GM12892 (cell line): ENCODE measurements at places on chromosomes 12 and 14.

GRCh38 chr12:69405566-69405865, 46.0 kb downstream of the YEATS4 start:
- no peak for DNase-seq

DNA sequence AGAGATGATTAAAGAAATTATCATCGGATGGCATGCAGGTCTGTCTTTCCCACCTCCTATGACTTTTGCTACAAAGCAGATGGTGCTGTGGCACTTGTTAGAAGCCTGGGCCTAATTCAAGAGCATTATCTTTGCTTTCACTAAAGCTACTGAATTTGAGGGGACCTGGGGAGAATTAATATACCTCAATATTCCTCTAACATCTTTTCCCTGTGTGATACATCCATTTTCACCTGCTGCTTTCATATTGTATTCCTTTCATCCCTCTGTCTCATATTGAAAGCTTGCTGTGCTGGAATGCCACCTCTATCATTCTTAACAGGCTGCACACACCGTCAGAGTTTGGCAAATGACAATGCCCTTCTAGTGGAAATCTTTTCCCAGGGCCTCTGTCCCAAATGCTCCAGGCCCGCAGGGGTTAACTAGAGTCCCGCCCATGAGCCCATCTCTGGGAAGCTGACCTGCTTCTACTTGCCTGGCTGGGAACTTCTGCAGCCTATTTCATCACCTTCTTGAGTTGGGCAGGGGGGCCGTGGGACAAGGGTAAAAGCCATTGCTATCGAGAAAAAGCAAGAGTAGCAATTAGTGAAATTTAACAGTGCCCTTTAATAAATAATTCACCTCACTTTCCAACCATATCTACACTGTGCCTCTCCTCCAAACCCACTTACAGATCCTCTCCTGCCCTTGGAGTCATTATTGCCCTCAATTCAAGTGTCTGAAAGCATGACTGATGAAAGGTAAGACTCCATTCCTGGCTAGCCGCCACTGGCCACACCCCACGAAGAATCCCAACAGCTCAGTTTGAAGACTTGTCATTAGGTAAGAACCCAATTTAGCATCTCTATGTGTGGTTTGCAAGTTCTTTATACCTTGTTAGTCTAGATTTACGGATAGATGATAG, 126.7 kb upstream of the BTG1 start:
- no peak for DNase-seq

GRCh38 chr12:124609041-124609989, 41.9 kb upstream of the NCOR2 start:
- peak; percentile 73 for DNase-seq

DNA sequence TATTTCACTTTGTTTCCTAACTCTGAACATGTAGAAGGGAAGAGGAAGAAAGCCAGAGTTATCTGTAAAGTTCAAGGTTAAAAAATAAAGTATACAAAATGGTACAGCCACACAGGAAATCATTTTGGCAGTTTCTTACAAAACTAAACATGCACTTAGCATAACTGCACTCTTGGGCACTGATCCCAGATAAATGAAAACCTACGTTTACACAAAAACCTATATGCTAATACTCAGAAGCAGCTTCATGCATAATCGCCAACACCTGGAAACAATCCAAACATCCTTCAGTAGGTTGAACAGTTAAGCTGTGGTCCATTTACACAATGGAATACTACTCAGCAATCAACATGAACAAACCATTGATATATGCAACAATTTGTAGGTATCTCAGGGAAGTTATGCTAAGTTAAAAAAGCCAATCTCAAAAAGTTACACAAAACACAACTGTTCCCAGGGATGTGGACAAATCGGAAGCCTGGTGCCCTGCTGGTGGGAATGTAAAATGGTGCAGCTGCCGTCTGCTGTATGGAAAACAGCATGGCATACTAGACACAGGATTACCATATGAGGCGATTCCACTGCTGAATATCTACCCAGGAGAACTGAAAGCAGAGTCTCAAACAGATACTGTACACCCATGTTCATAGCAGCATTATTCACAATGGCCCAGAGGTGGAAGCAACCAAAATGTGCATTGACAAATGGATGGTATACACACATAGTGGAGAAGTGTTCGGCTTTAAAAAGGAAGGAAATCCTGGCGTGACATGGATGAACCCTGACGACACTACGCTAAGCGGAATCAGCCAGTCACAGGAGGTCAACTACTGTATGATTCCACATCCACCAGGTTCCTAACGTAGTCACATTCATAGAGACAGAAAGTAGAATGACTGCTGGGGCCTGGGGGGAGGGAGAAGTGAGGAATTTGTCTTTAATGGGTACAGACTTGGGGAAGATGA, 37.7 kb downstream of the NRDE2 start:
- DNase-seq, result no peak

DNA sequence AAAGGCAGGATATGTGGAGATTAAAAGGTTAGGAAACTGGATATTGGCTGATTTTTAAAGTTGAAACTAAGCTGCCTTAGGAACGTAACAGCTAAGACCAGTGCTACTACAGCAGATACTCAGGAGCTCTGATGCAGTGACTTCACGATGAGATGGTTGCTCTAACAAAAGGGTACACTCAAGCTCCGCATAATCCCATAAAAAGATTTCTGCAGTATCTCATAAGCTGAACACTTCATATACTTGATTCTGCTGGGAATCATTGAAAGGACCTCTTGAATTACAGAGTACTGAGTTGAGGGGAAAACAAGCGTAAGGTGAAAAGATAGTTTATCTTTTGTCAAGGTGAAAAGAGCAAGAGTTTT, 3.7 kb downstream of the RNF10 start:
- DNase-seq, result no peak

- DNase-seq, result no peak
Observed at GRCh38 chr12:79326663-79327062, 364.1 kb downstream of the PAWR start.

DNA sequence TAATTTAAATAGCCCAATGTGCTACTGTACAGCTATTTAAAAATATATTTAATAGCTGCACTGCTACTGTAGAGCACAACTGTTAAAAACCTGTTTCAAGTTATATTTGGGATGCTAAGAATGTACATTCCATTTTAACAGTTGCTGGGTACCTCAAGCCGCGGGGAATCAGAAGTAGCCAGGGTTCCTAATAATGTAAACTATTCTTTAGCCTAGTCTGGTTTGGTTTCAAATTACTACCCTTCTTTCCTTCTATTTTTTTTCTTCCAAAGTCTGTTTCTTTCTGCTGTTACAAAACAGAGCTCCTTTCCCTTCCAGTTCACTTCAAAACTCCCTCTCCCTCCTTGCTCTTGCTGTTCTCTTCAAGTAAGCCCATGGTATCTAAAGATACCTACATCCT, 21.3 kb downstream of the SCAF11 start:
- DNase-seq, result no peak

DNA sequence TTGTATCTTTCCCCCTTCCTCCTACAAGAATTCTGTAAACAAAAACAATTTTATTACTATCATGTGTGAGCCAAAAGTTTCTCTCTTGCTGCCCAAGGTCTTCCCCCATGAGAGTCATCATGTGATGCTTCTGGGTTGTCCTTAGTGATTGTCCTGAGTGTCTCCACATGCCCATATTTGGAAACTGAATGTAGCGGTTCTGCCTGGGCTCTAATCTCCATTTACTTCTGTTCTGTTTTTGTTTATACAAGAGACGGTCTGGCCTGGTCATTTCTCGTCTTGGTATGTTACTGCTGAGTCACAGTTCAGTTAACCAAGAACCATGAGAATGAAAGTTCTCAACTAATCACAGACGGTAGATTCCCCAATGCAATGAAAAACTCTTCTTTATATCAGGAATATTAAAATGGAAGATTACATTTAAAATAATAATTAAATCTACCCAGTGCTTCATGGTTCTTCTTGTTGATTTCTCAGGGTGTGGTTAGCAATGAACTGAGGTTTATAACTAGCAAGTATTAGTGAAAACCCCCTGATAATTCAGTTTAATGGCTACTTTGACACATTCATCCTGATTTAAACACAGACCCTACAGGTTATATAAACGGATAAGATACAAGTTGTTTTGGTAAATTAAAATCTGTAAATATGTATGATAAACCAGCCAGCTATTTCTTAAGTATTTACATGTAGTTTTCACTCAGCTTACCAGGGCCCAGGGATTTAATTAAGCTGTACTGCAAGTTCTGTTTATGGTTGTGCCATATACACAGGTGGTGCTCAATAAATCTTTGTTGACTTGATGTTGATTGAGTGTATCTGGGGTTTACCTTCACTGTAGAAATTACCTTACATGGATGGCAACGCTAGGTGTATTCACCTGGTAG, 81.1 kb downstream of the PELI2 start:
- no peak for DNase-seq

- no peak for DNase-seq
Observed at GRCh38 chr12:21972055-21972454, 30.8 kb upstream of the ABCC9 start.

GRCh38 chr12:83408146-83408545, 721.4 kb downstream of the TMTC2 start:
- DNase-seq, result no peak

- no peak for DNase-seq
Observed at GRCh38 chr12:46004715-46005114, 14.3 kb upstream of the SCAF11 start.

DNA sequence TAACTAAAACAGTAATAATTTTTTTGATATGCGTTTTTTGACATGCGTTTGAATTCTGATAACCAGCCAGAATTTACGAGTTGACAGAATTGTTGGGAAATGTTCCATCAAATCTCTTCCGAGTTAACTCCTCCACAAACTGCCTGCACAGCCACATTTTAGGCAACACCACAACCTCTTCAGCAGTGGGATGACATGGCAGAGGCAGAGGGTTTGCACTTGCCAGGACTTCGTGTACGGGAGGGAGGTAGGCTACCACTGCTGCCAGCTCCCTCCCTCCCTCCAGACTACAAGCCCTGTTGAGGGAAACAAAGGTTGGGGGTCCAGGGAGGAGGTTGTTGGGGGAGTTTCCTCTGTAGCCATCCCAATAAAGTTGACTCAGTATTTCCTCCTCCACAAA, 14.5 kb upstream of the ACTR6 start:
- DNase-seq, result no peak

DNA sequence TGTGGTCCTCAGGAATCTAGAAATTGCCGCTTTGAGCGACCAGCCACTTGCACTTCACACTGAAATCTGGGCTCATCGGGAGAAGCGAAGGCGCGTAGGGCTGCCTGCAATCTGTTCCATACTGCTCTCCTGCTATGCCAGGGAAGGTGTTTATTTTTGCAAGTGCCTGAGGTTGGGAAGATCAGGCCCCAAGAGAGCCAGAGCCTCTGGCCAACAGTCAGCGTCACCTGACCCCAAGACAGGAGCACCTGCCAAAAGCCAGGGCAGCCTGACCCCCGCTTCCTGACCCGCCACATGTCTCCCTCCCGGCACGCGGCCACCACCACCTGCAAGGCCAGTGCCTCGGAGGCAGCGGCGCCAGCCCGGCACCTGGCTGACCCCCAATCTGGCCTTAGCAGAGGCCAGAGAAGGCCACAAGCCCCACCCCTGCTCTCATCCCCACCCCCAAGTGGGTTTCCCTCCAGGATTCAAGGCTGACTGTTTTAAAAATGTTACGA, 94.4 kb downstream of the CHGA start:
- no peak for DNase-seq

- DNase-seq, result no peak
Observed at GRCh38 chr14:105187116-105187515, 6.0 kb upstream of the NUDT14 start.

- no peak for DNase-seq
Observed at GRCh38 chr12:40701756-40702155, 9.5 kb downstream of the CNTN1 start.

DNA sequence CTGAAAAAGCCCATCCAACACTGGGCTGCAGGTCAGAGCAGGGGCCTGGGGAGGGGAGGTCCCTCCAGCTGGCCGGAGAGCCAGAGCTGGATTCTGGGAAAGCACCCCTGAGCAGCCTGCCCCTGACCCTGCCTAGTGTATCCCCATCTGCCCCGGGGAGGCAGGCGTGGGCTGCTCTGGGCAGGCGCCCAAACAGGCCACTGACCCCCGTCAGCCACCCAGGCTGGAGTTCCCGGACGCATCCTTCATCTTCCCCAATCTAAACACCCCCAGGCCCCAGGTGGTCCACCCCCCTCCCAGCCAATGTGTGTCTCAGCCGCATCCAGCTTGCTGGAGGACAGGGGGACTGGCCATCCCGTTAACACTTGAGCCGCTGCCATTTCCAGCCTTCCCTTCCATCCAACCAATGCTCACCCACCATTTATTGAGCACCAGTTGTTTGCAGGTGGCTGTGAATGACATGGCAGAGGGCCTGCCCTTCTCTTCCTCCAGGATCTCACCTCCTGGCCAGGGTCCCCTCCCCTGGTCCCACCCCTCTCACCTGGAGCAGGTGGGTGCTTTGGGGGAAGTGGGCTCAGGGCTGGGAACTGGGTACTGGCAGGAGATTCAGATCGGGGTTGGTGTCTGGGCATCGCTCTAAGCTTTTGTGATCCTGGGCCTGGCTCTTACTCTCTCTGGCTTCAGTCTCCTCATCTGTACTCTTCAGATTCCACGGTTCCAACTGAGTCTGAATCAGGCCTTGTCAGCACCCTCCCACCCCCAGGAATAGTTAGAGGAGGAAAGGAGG, 743 bp upstream of the DTX1 start:
- no peak for DNase-seq

DNA sequence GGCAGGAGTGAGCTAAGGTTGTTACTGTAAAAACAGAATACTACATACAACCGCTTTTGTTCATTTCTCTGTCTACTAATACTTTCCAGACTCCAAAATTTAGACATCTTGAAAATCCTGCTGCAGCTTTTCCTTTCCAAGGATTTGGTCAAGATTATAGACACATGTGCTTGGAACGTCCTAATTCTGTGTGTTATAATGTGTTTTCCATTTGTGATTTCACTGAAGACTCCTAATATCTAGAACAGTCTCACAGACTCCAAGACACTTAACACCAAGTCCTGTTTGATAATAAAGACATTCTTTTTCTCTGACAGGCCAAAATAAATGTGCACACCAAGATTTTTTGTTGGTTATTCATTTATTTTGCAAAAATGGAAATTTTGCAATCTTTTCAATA, 41.8 kb upstream of the TMTC2 start:
- no peak for DNase-seq

GRCh38 chr12:26113181-26113654, 11.6 kb downstream of the BHLHE41 start:
- no peak for DNase-seq
